ENCODE measurements at places on chromosomes 5 and 9. TPM values are rescaled to one million over a fixed set of nuclear protein-coding genes. Genes with fewer than 3 reads are reported as not detected.

The INSL4 gene
- total RNA-seq: not detected

The RORB gene
- total RNA-seq: 0.26 TPM

The SV2C gene
- 0.02 TPM for total RNA-seq

The C1QTNF3 gene
- 1.1 TPM for total RNA-seq

The HTR4 gene
- total RNA-seq: not detected

- H3K27ac ChIP-seq: no peak overlapping the region
Observed at GRCh38 chr9:134463280-134463679, 137.0 kb downstream of the RXRA start.

DNA sequence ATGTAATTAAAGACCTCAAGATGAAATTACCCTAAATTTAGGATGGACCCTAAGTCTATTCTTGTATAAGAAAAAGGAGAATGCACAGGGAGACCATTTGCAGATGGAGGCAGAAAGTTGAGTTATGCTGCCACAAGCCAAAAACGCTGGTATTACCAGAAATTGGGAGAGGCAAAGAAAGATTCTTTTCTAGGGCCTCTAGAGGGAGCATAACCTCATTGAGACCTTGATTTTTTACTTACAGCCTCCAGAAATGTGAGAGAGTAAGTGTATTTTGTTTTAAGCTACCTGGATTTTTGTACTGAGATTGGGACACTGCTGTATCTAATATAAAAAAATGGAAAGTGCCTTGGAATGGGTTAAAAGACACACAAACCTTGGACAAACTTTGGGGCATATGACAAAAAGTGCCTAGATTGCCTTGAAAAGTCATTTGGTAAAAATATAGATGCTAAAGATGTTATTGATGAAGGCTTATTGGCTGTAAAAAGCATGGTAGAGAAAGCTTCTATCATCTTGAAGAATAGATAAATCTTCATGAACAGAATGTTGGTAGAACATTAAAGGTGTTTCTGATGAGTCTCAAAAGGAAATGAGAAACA is 174.7 kb upstream of the PRDM9 start:
- H3K36me3 ChIP-seq: no peaks in the 10 kb centered on the region
- H3K27me3 ChIP-seq: no peaks in the 10 kb centered on the region
- no peak overlapping the region for H3K27ac ChIP-seq
- no peak for DNase-seq
- H3K4me3 ChIP-seq: no peak overlapping the region
- no peaks in the 10 kb centered on the region for H3K4me1 ChIP-seq

- no peaks in the 10 kb centered on the region for H3K36me3 ChIP-seq
- no peak overlapping the region for H3K4me3 ChIP-seq
- no peak for DNase-seq
- H3K4me1 ChIP-seq: peaks cover 4% of the 10 kb centered on the region
- H3K27me3 ChIP-seq: no peaks in the 10 kb centered on the region
Observed at GRCh38 chr9:16246785-16247184, 623.7 kb downstream of the BNC2 start.

GRCh38 chr5:72122602-72123001 is 15.3 kb downstream of the MAP1B start:
- H3K27me3 ChIP-seq: no peaks in the 10 kb centered on the region
- peaks cover 14% of the 10 kb centered on the region for H3K4me1 ChIP-seq
- H3K36me3 ChIP-seq: peaks cover 31% of the 10 kb centered on the region
- DNase-seq: no peak

- no peak overlapping the region for H3K27ac ChIP-seq
- DNase-seq: no peak
- H3K4me3 ChIP-seq: peak overlapping the region; percentile 96
Observed at GRCh38 chr5:10355071-10355889, 1.8 kb downstream of the MARCHF6 start.

GRCh38 chr5:108360280-108360679 is 21.6 kb downstream of the FBXL17 start:
- H3K27ac ChIP-seq: no peak overlapping the region
- H3K4me1 ChIP-seq: no peaks in the 10 kb centered on the region
- no peaks in the 10 kb centered on the region for H3K36me3 ChIP-seq
- no peaks in the 10 kb centered on the region for H3K27me3 ChIP-seq
- no peak overlapping the region for H3K4me3 ChIP-seq

DNA sequence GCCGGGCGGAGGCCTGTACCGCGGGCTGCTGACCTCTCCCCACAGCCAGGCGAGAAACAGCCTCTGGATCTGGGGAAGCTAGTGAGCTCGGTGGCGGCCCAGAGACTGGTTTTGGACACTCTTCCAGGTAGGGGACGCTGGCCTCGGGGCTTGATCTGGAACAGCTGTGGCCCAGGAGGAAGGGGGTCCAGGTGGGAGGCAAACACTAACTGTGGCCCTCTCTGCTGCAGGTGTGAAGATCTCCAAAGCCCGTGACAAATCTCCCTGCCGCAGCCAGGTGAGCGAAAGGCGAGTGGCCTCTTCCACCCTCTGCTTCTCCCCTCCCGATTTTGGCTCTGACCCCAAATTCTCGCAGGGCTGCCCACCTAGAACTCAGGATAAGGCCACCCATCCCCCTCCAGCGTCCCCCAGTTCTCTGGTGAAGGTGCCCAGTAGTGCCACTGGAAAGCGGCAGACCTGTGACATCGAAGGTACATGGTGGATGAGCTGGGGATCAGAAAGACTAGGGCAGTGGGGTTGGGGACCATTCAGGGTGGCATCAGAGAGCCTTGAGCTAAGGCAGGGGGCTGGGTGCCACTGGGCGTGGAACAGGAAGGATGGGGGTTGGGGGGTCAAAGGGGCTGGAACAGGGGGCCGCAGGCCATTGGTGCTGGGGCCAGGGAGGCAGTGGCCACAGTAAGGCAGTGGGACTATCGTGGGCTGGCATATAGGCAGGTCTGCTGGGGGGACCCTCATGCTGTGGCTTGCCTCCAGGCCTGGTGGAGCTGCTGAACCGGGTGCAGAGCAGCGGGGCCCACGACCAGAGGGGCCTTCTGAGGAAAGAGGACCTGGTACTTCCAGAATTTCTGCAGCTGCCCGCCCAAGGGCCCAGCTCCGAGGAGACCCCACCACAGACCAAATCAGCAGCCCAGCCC is 12.9 kb upstream of the SLC34A1 start:
- H3K36me3 ChIP-seq: peaks cover 8% of the 10 kb centered on the region
- H3K4me1 ChIP-seq: peaks cover 6% of the 10 kb centered on the region
- peak overlapping the region; percentile 70 for H3K4me3 ChIP-seq
- no peak for DNase-seq
- H3K27me3 ChIP-seq: no peaks in the 10 kb centered on the region
- H3K27ac ChIP-seq: no peak overlapping the region

- H3K27me3 ChIP-seq: no peaks in the 10 kb centered on the region
- 0 out of 3 replicates have a peak, but pooled peaks cover 1% of the 10 kb centered on the region for H3K36me3 ChIP-seq
Observed at GRCh38 chr5:25604681-25605080, 959.9 kb upstream of the CDH10 start.

DNA sequence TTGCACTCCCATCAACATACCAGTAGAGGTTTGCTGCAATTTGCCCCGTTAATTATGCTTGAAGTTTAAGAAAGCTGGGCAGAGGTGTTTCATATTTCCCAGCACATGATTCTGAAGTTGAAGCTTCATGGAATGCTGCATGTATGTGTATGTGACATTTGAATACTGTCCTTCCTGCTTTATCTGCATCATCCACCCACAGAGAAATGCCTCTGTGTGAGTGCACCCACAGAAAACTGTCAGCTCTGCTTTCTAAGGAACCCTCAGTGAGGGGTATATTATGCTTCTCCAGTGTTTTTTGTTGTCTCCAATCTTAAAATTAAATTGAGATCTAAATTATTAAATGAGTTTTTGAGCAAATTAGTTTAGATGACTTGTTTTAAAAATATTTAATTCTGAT is 358.1 kb upstream of the PIK3R1 start:
- H3K4me3 ChIP-seq: no peak overlapping the region
- DNase-seq: no peak
- H3K4me1 ChIP-seq: no peaks in the 10 kb centered on the region
- no peaks in the 10 kb centered on the region for H3K27me3 ChIP-seq

DNA sequence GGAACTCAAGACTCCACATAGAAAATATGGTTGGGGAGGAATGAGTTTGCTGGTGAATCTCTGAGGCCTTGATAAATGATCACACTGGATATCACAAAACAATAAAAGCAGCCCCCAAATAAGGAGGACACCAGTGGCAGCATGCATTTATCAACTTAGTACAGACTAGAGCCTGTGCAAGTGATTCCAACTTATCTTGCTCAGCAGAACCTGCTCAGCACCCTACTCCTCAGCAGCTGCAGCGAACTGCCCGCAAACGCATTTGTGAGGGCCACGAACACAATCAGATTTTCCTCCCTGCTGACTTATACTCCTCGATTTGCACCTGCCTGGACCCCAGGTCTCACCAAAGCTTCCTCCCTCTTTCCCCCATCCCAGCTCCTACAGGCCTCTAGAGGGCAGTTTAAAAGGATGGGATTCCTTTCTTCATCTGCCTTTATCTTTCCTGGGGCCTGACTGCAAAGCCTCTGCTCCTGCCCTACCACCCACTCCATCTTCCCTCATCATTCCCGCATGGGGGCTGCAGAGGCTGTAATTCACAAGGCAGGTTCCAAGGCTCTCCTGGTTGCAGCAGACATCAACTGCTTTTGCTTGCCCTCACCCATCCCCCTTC is 41.2 kb downstream of the ANKS6 start:
- no peaks in the 10 kb centered on the region for H3K27me3 ChIP-seq
- H3K27ac ChIP-seq: no peak overlapping the region
- no peak overlapping the region for H3K4me3 ChIP-seq
- no peaks in the 10 kb centered on the region for H3K4me1 ChIP-seq

- H3K36me3 ChIP-seq: peaks cover 5% of the 10 kb centered on the region
- H3K27ac ChIP-seq: no peak overlapping the region
- no peaks in the 10 kb centered on the region for H3K27me3 ChIP-seq
Observed at GRCh38 chr9:73684601-73685000, 532.9 kb downstream of the ANXA1 start.

- no peaks in the 10 kb centered on the region for H3K4me1 ChIP-seq
- H3K36me3 ChIP-seq: no peaks in the 10 kb centered on the region
- H3K27me3 ChIP-seq: no peaks in the 10 kb centered on the region
- no peak overlapping the region for H3K4me3 ChIP-seq
- DNase-seq: peak; percentile 53
Observed at GRCh38 chr5:11139217-11139865, 378.3 kb upstream of the DAP start.

- no peak for DNase-seq
- no peaks in the 10 kb centered on the region for H3K27me3 ChIP-seq
- no peak overlapping the region for H3K27ac ChIP-seq
Observed at GRCh38 chr5:72293495-72294055, 26.5 kb downstream of the MRPS27 start.

All from H9 (cell line).